ENCODE measurements at places on chromosomes 6 and 20.

- no peak for DNase-seq
These were observed 38.5 kb downstream of the COL12A1 start for GRCh38 chr6:75167325-75167724.

GRCh38 chr6:81939766-81940165 lies 187.3 kb upstream of the TENT5A start:
- DNase-seq = no peak

DNA sequence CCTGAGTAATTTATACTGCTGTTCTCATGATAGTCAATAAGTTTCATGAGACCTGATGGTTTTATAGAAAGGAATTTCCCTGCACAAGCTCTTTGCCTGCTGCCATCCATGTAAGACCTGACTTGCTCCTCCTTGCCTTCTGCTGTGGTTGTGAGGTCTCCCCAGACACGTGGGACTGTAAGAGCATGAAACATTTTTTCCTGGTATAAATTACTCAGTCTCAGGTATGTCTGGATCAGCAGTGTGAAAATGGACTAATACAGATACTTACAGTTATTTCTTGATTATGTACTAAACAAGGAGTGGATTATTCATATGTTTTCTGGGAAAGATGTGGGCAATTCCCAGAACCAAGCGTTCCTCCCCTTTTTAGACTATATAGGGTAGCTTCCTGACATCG lies 1.9 kb upstream of the TRIM38 start:
- no peak for DNase-seq

GRCh38 chr6:87230801-87231200 lies 75.4 kb downstream of the ZNF292 start:
- no peak for DNase-seq

GRCh38 chr20:32511358-32512046 lies 73.6 kb downstream of the NOL4L start:
- DNase-seq = no peak
